ENCODE measurements at places on chromosomes 12 and 14. TPM values are rescaled to one million over a fixed set of nuclear protein-coding genes. Genes with fewer than 3 reads are reported as not detected.

- no peak for DNase-seq
Observed at GRCh38 chr12:13165617-13166041, 30.9 kb upstream of the EMP1 start.

DNA sequence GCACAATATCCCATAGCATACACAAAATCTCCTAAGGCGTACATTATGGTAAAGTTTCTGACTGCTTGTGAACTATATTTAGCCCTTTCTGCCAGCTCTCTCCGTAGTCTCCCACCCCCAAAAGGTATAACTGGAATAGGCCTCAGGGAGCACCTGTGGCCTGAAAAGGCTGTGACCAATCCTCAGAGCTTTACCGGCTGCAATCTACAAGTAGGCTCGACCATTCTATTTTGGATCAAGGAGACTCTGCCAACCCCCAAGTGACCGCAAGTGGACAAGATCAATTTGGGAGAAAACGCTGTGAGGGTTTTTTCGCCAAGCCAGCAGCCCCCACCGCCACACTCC, 1.2 kb downstream of the PPTC7 start:
- DNase-seq: no peak

DNA sequence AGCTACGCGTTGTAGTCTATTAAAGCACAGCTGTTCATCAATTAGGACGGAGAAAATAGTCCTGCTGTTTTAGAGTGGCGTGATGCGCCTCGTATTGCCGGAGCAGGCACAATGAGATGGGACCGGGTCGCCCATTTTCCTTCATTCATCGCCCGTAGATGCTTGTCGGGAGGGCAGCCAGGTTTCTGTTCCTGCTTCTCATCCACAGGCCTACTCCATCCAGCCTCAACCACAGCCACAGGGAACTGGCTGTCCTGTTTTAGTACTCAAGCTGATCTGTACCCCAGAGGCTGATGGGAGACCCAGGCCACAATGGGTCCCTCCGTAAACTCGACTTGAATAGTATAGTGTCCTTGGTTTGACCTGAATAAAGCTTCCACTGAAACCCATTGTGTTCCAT, 264.0 kb downstream of the VRK1 start:
- DNase-seq: no peak

DNA sequence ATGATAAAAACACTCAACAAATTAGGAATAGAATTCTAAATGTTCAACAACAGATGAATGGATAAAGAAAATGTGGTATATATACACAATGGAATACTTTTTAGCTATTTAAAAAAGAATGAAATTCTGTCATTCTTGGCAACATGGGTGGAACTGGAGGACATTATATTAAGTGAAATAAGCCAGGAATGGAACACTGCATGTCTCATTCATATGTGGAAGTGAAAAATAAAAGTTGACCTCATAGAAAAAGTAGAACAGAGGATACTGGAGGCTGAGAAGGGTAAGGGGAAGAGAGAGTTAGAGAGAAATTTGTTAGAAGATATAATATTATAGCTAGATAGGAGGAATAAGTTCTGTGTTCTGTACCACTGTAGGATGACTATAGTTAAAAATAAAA, 35.8 kb upstream of the ZFP36L1 start:
- no peak for DNase-seq

- peak; percentile 73 for DNase-seq
Observed at GRCh38 chr14:49621114-49621881, 699 bp downstream of the MGAT2 start.

- no peak for DNase-seq
Observed at GRCh38 chr14:85437148-85437547, 92.8 kb upstream of the FLRT2 start.

DNA sequence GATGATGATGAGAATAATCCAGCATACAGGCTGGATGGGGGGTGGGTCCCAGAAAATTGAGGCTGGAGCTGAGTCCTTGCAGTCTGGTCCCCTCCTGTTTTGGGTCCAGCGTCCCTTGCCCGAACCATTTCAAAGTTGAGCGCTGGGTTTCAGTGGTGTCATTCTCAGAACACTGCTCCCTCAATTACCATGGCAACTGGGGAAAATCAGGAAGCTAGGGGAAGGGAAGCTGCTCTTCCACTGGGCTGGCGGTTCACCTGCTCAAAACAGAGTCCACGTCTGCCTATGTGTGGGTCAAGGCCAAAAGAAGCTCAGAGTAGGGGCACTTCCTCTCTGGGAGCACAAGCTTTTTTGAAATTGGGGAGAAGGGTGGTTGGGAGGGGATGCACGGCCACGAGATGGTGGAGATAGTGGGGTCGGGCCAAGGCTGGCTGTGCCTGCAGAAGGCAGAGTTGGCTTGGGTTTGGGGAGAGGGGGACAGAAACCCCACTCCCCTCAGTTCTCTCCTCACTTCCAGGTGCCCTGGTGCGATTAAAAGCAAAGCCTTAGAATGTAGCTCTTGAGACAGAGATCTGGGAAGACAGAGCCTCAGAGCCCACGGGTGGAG, 1.7 kb upstream of the NOS1 start:
- no peak for DNase-seq

- DNase-seq: no peak
Observed at GRCh38 chr12:52041695-52042123, 9.5 kb upstream of the NR4A1 start.

DNA sequence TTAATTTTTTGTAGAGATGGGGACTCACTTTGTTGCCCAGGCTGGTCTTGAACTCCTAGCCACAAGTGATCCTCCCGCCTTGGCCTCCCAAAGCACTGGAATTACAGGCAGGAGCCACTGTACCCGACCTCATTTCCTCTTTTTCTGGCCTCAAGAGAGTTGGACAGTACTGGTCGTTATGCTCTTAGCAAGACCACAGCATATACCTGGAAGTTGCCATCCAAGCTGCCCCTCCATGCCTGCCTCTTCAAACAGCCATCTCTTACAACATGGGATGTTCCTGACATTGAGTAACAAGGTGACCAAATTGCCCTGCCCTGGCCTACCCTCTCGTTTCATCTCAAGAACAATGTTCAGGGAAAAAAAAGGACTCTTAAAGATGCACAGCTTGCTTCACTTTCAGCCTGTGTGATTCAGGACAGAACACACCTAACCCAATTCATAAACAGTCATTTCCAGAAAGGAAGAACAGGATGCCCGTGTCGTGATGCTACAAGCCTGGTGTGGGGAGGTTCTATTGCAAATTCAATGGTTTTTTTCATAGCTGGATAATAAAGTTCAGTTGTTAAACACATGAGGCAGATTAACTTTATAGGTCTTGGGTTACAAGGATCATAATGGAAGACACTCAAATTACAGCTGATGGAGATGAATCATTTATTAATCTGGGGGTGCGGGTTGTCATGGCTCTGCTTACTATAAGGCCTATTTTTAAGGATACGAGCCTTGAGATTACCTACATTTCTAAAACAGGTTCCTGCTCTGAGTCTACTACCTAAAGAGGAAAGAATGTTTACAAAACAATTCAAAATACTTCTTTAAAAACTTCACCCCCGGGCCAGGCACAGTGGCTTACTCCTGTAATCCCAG, 11.9 kb downstream of the GLTP start:
- no peak for DNase-seq

GRCh38 chr14:44428231-44428945, 78.7 kb downstream of the FSCB start:
- no peak for DNase-seq

- DNase-seq: no peak
Observed at GRCh38 chr12:22271023-22271422, 63.5 kb downstream of the ST8SIA1 start.

DNA sequence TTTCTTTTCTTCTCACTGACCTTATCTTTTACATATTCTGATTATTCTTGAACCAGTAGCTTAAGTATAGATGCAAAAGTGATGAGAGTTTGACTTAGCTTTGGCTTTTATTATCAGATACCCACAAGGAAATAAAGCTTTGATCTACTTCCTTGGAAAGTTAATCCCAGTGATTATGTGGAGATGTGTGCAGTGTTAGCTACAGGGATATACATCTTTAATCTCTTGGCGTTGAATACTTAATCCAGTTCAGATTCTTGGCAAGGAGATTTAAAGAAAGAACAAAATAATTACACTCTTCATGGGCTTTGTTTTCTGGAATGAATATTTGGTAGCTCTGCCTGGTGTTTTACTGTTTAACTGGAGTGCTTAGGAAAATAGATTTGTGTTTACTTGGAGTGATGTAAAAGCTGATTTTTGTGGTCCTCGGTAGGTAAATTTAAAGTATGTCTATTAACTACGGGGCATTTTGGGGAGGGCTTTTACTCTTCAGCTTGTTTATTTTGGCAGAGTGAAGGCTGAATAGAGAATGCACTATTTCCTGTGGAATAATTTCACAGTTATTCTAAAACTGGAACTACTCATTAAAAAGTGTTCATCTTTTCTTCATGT, 150.1 kb upstream of the LRIG3 start:
- no peak for DNase-seq

DNA sequence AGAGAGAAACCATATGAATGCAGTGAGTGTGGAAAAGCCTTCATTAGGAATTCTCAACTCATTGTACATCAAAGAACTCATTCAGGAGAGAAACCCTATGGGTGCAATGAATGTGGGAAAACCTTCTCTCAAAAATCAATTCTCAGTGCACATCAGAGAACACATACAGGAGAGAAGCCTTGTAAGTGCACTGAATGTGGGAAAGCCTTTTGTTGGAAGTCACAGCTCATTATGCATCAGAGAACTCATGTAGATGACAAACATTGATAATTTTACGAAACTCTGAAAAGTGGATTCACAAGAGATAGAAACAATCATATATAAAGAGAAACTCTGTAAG, 22.9 kb downstream of the ZNF268 start:
- no peak for DNase-seq

DNA sequence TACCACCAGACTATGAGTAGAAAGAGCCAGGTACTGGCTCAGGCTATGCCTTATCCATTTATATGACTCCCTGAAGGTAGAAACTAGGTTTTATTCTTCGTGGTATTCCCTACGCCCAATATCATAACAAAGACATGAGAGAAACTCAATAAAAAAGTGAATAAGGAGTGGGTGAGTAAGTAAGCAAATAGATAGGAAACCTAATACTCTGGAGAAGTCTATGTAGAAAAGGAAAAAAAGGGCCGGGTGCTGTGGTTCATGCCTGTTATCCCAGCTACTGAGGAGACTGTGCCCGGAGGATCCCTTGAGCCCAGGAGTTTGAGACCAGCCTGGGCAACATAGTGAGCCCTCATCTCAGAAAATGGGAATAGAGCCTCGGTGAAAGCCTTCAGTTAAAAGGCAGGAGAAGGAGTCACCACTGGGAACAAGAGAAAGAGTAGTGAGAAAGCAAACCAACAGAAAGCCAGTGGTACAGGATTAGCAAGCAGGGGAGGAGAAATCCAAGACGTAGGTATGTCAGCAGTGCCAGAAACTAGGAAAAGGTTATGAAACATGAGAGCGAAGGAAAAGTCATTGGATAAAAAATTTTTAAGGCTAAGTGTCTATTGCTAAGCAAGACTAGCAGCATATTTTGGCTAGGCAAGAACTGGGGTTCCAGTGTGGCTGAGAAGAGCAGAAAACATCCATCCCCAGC, 6.0 kb upstream of the OR6J1 start:
- no peak for DNase-seq

GRCh38 chr14:100526632-100527031, 60.6 kb downstream of the BEGAIN start:
- no peak for DNase-seq

- peak; percentile 78 for DNase-seq
Observed at GRCh38 chr14:100535287-100536120, 51.7 kb downstream of the BEGAIN start.

DNA sequence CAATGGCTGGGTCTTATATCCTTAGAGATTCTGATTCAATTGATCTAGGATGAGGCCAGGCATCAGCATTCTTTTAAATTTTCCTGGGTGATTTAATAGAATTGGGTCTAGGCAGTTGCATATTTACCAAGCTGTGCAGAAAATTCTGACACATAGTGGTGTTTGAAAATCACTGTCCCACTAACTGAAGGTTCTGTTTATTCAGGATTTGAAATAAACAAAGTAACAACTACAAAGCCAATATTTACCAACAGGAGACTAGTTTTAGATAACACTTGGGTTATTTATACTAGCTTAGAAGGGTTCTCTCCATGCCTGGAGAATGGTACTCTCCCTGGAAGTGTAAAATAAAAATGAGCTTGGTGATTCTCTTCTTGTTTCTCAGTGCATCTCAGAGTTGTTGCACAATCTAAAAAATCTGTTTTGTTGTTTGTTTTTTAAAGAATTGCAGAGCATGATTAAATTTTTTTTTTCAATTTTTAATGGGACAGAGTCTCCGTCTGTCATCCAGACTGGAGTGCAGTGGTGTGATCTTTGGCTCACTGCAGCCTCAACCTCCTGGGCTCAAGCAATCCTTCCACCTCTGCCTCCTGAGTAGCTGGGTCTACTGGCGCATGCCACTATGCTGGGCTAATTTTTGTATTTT, 16.9 kb downstream of the BEST3 start:
- DNase-seq: no peak

GRCh38 chr12:114926341-114926740, 242.4 kb upstream of the TBX3 start:
- DNase-seq: no peak

ZDHHC22 gene
- 0.16 TPM for total RNA-seq

GNG2 gene
- total RNA-seq: 3.9 TPM

SERPINA10 gene
- not detected for total RNA-seq

MMP14 gene
- 518 TPM for total RNA-seq

MUCL1 gene
- total RNA-seq: not detected

PLD4 gene
- 0.18 TPM for total RNA-seq

PIWIL1 gene
- not detected for total RNA-seq

SLCO1B1 gene
- total RNA-seq: not detected
